ENCODE measurements at places on chromosomes 1 and 21.

DNA sequence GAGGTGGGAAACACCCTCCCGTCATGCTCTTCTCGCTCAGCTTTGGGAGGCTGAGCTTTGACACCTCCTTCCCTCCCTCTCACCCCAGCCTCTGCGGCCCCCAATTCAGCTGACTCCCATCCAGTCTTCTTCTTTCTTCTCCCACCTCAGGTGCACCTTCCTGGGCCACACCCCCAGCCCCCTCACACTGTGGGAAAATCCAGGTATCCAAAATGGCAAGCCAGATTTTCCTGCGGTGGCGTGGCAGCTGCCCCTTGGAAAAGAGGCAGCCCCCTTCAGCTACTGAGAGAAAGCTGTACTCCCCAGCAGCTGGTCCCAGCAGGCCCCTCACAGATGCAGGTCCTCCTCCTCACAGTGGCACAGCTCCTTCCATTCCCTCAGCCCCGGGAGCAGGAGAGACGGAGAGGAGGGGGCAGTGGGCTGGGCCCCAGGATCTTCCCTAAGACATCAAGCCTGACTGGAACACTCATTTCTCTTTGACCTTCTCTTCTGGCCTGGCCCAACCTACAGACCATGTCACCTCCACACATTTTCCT, 61.6 kb downstream of the OPTC start:
- DNase-seq = no peak

DNA sequence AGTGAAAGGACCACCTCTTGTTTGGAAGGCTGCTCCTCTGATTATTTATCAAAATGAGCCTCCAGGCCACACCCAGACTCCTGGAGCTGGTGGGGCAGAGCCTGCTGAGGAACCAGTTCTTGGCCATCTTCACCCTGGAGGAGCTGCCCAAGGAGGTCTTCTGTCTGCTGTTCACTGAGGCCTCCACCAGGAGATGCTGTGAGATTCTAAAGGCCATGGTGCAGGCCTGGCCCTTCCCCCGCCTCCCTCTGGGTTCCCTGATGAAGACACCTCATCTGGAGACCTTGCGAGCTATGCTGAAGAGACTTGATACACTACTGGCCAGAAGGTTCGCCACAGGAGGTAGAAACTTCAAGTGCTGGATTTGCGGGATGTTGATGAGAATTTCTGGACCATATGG, 61.7 kb upstream of the GJA8 start:
- DNase-seq = no peak

DNA sequence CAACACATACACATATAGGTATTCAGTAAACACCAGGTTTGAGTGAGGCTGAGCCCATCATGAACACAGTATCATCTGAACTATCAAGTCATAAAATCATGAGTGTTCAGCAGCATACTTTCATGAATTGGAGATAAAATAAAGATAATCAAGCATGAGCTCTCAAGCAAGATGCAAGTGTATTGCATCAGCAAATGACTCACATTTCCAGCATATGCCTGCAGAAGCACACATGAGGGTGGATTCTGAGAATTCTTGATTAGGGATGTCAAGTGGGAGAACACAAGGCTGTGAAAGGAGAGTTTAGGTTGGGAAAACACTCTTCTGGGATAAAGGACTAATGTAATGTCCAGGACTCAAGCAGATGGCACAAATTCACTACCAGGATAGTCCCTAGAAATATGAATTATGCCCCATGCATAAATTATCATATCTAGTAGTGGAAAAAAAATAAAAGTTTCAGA, 299.2 kb downstream of the SRGAP2C start:
- no peak for DNase-seq

DNA sequence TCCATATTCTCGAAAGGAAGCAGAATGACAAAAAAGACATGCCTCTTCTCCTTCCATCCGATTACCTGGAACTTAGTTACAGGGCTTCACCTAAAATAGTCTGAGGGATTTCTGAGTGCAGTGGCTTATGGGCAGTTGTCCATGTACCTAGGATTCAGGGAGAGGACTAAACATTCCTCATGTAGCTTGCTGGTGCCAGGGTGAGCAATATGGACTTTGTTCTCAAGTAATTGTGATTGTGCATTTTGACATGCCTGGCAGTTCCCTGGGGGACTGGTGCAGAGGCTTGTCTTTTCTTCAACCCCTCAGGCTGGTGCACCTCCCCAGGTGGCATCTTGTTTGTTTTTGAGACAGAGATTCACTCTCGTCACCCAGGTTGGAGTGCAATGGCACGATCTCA, 6.1 kb upstream of the PSEN2 start:
- no peak for DNase-seq

DNA sequence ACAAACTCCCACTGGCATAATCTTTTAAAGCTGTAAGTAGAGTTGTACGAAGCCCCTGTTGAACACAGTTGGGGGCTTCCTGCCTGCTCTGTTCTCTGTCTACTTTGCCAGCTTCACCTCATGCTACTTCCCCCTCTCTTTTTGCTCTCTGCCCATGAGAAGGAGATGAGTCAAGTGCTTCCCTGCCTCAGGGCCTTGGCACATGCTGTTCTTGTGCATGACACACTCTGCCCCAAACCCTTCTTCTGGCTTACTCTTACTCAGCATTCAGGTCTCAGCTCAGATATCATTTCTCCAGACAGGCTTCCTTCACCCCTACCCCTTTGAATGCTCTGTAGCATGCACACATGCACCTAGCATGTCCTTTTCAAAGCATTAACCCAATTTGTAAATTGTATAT, 208.8 kb downstream of the FOXD2 start:
- DNase-seq = no peak

DNA sequence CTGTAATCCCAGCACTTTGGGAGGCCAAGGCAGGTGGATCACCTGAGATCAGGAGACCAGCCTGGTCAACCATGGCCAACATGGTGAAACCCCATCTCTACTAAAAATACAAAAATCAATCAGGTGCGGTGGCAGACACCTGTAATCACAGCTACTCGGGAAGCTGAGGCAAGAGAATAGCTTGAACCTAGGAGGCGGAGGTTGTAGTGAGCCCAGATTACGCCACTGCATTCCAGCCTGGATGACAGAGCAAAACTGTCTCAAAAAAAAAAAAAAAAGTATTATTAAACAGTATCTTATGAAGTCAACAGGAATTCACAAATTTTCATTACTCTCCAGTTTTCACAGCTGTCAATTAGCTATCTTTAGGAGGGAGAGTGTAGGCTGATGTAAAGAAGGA, 3.8 kb downstream of the ACBD6 start:
- no peak for DNase-seq

GRCh38 chr1:37098237-37098636, 63.9 kb upstream of the GRIK3 start:
- no peak for DNase-seq

DNA sequence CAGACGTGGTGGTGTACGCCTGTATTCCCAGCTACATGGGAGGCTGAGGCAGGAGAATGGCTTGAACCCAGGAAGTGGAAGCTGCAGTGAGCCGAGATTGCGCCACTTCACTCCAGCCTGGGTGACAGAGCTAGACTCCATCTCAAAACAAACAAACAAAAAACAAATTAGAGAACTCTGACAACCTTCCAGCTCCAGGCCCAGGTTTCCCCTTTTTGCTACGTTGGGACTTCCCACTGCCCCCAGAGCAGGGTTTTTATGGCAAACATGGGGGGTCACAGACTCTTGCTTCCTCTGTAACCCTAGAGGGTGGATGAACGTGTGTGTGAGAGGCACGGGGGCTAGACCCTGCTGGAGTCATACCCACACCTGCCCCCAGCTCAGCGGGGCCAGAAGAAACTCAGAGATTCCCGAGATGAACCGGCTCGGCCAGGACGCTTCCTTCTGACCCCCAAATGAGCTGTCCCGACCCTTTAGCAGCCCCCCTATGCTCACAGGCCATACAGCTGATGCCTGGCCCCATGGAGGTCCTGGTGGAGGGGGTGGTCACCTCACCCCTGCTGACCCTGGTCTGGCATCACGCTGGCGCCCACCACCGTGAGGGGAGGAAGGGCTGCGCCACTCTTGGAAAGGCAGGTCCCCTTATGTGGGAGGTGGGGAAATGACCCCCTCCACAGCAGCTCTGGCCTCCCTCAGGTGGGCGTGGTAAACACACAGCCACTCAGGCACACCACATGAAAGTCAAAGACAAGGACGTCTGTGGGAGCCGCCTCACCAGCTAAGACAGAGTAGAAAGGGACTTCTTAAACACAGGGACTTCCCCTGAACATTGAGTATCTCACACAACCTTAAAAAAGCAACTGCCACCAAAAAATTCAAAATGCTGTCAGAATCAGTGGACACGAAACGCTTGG, 7.1 kb downstream of the GPR157 start:
- no peak for DNase-seq

DNA sequence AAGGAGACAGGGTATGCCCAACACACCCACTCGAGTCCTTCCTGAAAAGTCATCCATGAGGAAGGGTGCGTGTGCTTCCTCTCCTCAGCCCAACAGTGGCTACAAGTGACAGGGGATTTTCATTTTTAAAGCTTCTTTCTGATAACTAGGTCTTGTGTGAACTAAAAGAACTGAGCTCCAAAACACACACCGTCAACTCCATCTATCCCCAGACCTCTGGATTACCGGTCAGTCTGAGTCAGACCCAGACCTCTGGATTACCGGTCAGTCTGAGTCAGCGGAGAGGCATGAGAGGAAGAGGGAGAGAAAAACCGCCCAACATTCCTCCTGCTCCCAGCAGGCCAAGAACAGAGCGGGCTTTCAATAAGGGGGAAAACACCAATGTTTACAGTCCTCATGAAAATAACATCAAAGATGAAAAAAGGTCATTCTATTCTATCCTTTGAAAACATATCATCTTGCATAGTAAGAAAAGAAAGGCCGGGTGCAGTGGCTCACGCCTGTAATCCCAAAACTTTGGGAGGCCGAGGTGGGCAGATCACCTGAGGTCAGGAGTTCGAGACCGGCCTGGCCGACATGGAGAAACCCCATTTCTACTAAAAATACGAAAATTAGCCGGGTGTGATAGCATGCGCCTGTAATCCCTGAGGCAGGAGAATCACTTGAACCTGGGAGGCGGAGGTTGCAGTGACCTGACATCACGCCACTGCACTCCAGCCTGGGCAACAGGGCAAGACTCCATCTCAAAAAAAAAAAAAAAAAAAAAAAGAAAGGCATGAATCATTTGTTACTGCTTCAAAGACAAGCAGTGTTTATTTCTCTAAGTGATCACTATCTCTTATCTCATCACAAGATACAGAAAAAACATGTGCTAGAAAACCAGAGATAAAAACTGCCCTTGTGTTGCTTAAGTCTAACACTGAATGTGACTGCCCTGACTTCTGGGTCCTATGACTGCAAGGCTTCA, 3.4 kb downstream of the PTTG1IP start:
- DNase-seq = no peak

GRCh38 chr1:108610073-108610472, 50.2 kb downstream of the EEIG2 start:
- DNase-seq = peak; percentile 2

DNA sequence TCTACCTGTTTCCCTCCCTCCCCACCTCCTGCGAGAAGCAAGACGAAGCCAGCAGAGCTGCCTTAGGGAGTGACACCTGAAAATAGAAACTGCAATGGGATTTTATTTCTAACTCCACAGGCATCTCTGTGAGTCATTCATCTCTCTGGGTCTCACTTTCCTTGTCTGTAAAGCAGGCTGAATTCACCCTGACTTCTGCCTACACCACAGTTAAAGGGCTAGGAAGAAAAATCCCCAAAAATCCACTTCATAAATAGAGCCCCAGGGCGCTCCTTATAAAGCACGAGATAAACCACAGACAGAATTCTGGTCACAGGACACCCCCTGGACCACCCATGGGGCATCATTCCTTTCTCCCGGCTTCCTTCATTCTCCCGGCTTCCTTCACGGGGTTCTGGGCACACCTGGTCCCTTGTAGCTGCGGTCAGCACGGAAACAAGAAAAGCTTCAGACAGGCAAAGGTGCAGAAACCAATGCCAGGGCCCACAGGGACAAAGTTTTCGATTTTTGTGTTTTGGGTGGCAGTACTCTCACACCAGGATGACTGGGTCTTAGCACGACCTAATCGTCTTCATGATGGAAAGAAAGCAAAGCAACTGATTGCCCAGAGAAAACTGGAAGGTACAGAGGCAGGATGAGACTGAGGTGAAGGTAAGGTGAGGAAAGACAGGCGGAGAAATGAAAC, 2.8 kb upstream of the H6PD start:
- DNase-seq = no peak

DNA sequence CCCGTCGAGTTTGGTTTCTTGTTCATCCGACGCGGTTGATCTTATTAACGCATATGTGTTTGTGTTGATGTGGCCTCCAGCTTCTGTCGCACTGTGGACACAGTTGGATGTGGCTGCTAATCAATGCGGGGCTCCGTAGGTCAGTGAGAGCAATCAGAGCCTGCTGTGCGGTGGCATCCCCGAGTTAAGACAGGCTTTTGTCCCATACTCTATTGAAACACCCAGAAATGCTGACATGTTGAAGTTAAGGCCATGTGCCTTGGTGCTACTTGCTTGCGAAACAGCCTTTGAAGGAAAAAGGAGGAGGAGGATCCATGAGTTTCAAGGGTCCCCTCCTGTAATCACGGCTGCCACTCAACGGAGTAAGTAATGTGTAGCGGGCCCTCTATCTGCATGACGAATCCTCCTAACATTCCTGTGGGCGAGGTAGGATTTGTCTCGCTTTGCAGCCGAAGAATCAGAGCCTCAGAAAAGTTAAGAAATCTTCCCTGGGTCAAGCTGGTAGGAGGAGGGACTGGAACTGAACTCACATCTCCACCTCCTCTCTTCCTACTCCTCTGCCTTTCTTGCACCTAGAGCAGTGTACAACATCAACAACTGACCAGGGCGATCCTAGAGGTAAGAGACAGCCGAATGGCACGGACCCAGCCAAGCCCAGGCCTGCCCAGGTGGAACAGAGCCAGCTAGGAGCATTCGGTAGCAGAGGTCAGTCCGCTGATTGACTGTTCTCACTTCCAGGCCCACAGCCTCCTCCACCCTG, 19.5 kb downstream of the PDE9A start:
- DNase-seq = no peak

DNA sequence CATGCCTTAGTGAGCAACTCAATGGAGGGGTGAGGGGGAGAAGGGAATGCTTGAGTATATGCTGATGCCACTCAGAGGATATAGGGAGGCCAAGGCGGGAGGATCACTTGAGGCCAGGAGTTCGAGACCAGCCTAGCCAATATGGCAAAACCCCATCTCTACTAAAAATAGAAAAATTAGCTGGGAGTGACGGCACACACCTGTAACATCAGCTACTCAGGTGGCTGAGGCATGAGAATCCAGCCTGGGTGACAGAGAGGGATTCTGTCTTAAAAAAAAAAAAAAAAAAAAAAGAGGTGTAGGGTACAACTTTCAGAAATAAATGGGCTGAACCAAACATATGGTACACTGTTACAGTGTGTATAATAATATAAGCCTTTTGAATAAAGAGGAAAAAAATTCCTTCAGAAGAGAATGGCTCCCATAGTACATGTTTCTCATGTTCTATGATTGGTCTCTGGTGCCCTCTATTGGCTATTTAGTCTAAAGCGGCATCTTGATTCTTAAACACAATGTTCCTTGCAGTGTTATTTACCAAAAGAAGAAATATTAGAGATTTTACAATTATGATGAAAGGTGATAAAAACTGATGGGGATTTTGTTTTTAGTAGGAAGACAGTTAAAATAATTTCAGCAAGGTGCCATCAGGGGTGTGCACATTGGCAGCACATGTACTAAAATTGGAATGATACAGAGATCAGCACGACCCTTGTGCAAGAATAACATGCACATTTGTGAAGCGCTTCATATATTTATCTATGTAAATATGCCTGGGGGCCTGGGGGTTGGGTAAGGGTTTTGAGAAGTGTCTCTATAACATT, 109.8 kb downstream of the PATJ start:
- peak; percentile 70 for DNase-seq

Data from midbrain (tissue), 1 donor.